Karpas-422 (cell line): ENCODE measurements at places on chromosomes 3 and 15. TPM values are rescaled to one million over a fixed set of nuclear protein-coding genes. Genes with fewer than 3 reads are reported as not detected.

GRCh38 chr3:114464548-114464947 lies 170.7 kb downstream of the TIGIT start:
- no peaks in the 10 kb centered on the region for H3K27me3 ChIP-seq
- peaks cover 5% of the 10 kb centered on the region for H3K4me1 ChIP-seq
- H3K4me3 ChIP-seq, result no peak overlapping the region
- no peak overlapping the region for H3K27ac ChIP-seq
- no peaks in the 10 kb centered on the region for H3K36me3 ChIP-seq

- no peak overlapping the region for H3K27ac ChIP-seq
- H3K4me1 ChIP-seq, result no peaks in the 10 kb centered on the region
- DNase-seq, result no peak
- no peak overlapping the region for H3K4me3 ChIP-seq
These were observed 49.2 kb upstream of the CTSH start for GRCh38 chr15:78993931-78994530.

- H3K4me1 ChIP-seq, result no peaks in the 10 kb centered on the region
- no peaks in the 10 kb centered on the region for H3K36me3 ChIP-seq
- H3K27me3 ChIP-seq, result no peaks in the 10 kb centered on the region
- H3K27ac ChIP-seq, result no peak overlapping the region
These were observed 73.7 kb downstream of the TM2D3 start for GRCh38 chr15:101578443-101578894.

- H3K36me3 ChIP-seq, result no peaks in the 10 kb centered on the region
- no peak within 1 kb of the TSS for H3K4me3 ChIP-seq
- H3K4me1 ChIP-seq, result no peaks in the 10 kb centered on the region
These were observed at the start of gene FAM174B for GRCh38 chr15:92655178-92655995. FAM174B (minus strand) TSS chr15:92655775.

GRCh38 chr15:101179341-101180153 lies 72.3 kb downstream of the CHSY1 start:
- H3K36me3 ChIP-seq, result no peaks in the 10 kb centered on the region
- no peak for DNase-seq
- H3K27ac ChIP-seq, result no peak overlapping the region
- no peaks in the 10 kb centered on the region for H3K4me1 ChIP-seq
- no peak overlapping the region for H3K4me3 ChIP-seq

GRCh38 chr3:169327546-169328356 lies 335.8 kb downstream of the MECOM start:
- no peaks in the 10 kb centered on the region for H3K36me3 ChIP-seq
- no peak for DNase-seq
- H3K27ac ChIP-seq, result no peak overlapping the region
- H3K4me3 ChIP-seq, result no peak overlapping the region

Gene RBP2
- total RNA-seq, result not detected in 2 replicates

Gene DCUN1D1
- total RNA-seq, result 24.1 and 70.1 TPM in 2 replicates

Gene XCR1
- total RNA-seq, result not detected in 2 replicates

Gene SERINC4
- not detected in 2 replicates for total RNA-seq

Gene HTR3E
- not detected in 2 replicates for total RNA-seq

Gene PTH1R
- not detected in 2 replicates for total RNA-seq
